NCI-H1436 (cell line): ENCODE measurements at places on chromosomes 7 and 10.

DNA sequence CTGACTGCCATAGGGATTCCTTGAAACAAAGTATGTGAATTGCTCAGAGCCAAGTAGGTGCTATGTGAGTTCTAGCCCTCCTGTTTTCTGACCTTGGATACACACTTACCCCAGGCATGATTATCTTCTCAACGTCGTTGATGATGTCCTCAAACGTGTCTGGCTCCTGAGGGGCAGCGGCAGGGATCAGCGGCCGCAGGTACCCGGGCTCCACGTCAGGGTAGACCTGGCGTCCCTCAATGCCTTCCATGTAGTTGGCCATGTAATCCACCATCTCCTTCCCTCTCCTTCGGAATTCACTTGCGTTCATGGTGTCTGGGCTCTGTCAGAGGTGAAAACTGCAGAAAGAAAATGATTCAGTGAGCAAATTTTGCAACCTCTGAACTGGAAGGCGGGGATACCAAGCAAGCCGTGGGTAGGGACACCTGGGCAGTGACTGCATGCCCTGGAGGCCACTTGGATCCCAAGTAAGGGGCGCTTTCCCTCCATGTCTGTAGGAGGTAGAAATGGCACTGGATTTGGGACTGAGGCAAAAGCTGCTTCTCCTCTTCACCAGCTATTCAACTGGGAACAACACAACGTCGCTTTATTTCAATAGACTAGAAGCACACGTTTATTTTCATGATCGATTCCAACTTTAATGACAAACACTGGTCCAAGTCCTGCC lies 21.3 kb downstream of the DDC start:
- no peak for DNase-seq

DNA sequence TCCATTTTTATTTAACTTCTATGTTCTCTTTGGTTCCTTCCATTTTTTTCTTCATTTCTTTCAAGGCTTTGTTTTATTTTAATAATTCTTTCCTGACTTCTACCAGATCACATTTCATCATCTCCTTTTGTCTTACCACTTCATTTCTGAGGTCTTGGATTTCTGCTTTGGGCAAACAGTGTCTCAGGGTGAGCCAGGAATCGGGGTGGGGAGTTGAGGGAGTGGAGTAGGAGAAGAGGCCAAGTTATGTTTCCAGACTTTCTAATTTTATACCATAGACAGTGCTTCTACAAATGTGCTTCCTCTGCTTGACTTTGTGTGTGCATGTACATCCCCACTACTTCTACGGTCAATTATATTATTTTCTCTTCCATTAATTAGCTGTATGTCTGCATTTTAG lies 112.1 kb downstream of the PRKG1 start:
- no peak for DNase-seq

- no peak for DNase-seq
Observed at GRCh38 chr10:21337171-21337792, 188.2 kb downstream of the SKIDA1 start.

GRCh38 chr7:74466196-74466813 lies 12.6 kb downstream of the GTF2IRD1 start:
- DNase-seq: no peak

- DNase-seq: no peak
Observed at GRCh38 chr7:97819161-97819560, 53.0 kb downstream of the ASNS start.

DNA sequence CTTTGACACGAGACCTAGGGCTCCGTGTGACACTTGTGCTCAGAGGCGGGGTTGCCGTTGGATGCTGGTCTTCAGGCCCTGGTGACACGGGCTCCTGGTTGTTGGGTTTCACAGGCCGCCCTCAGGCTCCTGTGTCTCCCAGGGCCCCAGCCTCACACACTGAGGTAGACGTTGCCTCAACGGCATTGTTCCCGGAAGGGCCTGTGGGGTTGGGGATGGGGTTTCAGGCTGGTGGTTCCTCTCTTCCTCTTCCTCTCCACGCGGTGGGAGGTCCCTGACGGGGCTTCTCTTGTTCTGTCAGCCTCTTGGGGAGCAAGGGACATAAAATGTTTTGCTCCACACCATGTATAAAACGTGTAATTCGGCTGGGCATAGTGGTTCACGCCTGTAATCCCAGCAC lies 125.1 kb downstream of the TRRAP start:
- no peak for DNase-seq

- peak; percentile 3 for DNase-seq
Observed at GRCh38 chr10:117411479-117412399, 36.5 kb upstream of the PDZD8 start.

DNA sequence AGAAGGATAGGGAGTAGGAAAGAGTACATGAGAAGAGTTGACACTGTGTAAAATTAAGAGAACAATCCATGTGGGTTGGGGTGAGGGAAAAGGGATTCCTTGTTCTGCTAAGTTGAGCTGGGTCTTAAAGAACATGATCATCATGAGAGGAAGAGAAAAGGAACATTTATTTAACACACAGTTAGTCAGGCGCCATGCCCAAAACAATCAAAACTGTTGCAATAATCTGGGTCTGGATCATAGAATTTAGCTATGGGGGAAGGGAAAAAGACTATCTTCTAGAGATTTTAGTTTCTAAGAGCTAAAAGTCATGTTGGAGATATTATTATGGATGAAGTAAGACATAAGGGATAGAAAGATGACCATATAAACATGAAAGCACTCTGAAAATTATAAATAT lies 178.9 kb downstream of the SEM1 start:
- no peak for DNase-seq

DNA sequence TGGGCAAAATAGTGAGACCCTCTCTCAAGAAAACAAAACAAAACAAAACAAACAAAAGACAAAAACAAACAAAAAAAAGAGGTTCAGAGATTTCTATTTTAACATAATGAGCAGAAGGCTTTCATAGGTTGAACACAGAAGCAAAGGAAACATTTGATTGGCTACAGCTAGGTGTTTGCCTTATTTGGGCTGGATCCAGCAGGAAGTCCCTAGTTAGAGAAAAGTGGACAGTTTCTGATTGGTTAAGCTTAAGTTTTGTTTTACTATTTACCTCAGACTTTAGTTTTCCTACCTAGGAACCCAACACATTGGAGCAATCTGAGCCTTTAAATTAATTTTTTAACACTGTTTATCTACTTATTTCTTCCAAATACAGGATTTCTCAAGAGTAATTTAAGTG lies 566.5 kb upstream of the PCDH15 start:
- DNase-seq: no peak

DNA sequence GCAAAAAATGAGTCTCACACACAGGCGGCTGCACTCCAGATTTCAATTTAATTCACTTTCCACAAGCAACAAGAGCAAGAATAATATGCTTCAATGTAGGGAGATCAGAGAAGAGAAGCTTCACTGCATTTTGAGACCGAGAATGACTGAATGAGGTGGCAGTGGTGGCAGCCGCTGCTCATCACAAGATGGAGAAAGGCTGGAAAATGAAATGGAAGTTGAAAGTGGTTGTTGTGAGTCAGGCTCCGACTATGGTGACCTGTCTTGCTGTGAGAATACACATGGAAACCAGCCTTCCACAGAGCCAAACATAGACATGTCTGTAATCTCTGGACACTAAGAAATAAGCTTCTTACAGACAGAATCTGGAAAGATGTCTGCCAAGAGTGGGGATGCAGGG lies 499.6 kb upstream of the LRRN3 start:
- no peak for DNase-seq

DNA sequence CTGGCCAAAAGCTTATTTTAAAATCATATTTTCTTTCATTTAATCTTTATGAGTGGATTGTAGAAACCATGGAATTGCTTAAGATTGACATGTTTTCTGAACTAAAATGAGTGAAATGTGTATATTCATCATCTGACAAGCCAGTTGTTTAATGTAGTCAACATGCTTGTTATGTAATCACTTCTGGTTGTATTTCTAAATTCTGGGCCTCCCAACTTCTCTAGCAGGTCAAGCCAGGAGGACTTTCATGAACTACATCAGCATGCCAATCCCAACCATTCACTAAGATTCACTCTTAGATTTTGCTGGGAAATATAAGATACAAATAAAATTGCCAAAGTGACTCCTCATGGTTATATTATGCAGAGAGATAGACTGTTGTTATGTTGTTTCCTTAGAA lies 21.1 kb upstream of the MAP3K8 start:
- DNase-seq: no peak
